AG10803 (cell line): ENCODE measurements at places on chromosomes 5 and 9.
A peak's percentile ranks its signal among the peaks of the same experiment; 100 is the strongest.

DNA sequence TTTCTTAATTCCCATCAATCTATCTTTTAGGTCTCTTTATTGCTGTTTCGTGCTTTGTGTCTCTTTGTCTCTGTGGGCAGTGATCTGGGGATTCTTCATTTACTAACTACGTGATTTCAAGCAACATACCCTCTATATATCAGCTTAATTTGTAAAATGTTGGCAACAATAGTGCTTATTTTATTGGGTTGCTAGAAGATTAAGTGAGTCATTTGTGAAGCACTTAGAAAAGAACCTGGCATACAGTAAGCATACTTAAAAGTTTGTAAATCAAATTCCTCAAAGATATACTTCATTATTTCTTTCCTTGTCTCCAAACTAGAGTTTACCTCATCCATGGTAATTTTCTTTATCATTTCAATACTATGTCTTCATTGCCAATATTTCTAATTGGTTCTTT, 669.7 kb downstream of the MAT2B start:
- peak; percentile 6 for DNase-seq

GRCh38 chr5:168850683-168851082, 271.5 kb upstream of the PANK3 start:
- DNase-seq = no peak

DNA sequence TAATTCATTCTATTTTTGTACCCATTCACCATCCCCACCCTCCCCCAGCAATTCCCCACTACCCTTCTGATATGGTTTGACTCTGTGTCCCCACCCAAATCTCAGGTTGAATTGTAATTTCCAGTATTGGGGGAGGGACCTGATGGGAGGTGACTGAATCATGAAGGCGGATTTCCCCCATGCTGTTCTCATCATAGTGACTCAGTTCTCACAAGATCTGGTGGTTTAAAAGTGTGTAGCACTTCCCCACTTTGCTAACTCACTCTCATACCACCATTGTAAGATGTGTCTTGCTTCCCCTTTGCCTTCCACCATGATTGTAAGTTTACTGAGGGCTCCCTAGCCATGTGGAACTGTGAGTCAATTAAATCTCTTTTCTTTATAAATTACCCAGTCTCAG, 25.9 kb upstream of the TESK1 start:
- DNase-seq = no peak

DNA sequence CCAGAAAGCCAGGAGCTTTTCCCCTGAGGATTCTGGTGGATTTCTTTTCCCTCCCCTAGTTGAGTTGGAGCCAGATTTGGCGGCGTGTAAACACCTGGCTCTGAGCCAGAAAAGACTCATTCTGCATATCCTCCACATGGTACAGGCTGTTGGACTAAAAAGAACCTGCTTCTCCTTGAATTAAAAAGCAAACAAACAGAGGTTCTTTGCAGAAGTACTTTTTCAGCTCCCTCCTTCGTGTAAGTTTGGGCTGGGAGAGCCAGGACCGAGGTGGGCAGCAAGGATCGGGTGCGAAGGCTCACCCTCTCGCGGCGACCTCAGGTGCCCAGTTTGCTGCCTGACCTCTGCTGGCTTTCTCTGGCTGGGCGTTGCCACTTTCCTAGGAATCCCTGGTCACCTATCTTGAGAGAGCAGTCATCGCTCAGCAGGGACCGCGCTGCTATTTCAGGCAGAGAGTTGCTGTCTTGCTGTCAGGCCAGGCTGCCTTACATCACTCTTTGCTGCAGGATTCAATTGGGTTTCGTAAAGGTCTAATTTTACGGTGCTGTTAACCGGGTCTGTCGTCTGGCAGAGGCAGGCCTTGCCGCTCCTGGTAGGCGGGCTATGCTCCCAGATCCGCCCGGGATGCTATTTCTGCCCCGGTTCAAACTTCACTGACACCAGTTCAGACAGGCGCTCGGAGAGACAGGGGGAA, 3.2 kb downstream of the PAPPA start:
- DNase-seq = peak; percentile 91

GRCh38 chr9:91164724-91165520, 196.8 kb downstream of the AUH start:
- DNase-seq = peak; percentile 92
